ENCODE measurements at places on chromosomes 12 and 14. TPM values are rescaled to one million over a fixed set of nuclear protein-coding genes. Genes with fewer than 3 reads are reported as not detected.

KLHL33 gene
- not detected for total RNA-seq

- no peak for DNase-seq
These were observed 100.0 kb downstream of the PRKCH start for GRCh38 chr14:61421212-61421923.

- peak; percentile 61 for DNase-seq
These were observed 930 bp upstream of the MIA2 start for GRCh38 chr14:39232554-39233415.

DACT1 gene
- total RNA-seq, result 10.0 TPM
